ENCODE measurements at places on chromosomes 16 and 17.

GRCh38 chr16:7294020-7294419 is 38.6 kb upstream of the RBFOX1 start:
- DNase-seq = no peak

DNA sequence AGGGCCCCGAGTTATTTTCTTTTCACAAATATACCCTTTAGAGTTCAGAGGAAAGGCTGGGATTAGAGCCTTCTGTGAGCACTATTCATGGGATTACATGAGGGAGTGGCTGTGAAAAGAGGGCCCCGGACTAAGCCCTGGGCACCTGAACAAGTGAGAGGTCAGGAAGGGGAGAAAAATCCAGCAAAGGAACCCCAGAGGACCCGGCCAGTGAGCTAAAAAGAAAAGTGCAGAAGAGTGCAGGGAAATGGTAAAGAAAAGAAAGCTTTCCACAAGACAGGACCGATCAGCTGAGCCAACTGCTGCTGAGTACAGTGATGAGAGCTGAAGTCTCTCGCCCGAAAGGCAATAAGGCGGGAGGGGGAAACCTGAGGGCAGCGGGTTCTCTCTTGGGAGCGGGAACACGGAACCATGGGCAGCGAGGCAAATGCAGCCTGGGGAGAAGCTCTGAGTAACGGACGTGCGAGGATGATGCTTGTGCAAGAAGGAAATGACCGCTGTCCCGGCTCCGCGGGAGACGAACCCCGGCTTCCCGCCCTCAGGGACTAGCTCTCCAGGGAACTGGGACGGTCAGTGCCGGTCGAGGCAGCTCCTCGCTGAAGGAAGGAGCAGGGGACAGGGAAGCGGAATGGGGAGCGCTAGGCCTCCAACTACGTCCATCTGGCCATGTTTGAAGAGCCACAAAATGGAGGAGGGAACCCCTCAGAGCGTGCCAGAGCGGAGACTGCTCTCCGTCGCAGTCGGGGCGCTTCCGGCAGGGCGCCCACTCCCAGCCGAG is 665 bp upstream of the ALDH3A2 start:
- DNase-seq = peak; percentile 76

DNA sequence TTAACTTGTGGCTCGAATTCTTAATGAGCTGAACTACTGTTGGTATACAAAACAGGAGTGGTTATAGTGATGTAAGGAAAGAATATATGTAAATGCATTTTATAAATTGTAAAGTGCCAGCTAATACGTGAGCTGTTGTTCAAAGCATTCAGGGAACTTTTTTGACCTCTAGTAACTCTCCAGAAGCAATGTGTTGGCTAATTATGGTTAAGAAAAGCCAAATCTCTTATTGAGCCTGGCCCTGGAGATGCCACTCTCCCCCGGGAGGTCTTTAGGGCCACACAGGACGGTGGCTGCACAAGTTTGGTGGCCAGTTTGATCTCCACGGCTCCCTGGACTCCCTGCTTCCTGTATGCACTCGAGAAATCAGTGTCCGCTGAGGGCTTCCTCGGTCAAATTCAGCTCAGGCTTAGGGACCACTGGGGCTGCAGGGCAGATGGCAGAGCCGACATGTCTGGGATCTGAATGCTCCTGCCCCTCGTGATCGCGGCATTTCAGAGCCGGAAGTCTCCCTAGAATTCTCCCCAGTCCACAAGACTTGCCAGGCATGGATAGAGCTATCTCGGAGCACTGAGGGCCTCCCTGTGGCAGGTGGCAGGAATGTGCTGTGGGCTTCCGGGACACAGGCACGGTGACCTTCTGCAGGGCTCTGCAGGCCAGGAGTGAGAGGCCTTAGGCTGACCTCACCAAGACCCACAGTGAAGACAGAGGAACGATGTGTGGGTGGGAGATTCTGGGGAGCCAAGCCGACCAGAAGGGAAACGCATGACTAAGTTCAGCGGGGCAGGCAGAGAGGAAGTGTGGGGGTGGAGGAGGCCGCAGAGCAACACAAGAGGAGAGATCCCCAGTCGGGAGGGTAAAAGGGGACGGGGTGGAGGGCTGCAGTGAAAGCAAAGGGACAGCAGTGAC is 18.6 kb upstream of the PITPNM3 start:
- peak; percentile 37 for DNase-seq

GRCh38 chr17:36011201-36011600 is 6.6 kb downstream of the CCL23 start:
- DNase-seq = no peak

- no peak for DNase-seq
These were observed 73.6 kb downstream of the KLHDC4 start for GRCh38 chr16:87692176-87692575.

DNA sequence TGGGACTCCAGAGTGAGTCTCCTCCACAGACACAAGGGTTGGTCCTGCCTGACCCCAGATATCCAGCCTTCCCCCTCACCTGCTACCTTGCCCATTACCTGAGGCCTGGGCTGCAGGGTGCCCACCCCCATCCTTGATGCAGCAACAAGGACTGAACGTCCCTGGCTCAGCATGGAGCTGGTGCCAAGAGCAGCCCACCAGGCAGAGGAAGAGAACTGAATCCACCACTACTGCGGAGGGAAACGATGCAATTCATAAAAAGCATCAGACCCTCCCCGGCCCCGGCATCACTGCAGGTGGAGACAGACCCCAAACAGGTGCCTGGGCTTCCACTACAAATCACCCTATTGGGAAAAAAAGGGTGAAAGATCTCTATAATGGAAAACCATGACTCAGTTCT is 131.0 kb upstream of the TNRC6C start:
- DNase-seq = no peak

GRCh38 chr17:48597778-48598631 is 4.4 kb upstream of the HOXB5 start:
- DNase-seq = peak; percentile 91

DNA sequence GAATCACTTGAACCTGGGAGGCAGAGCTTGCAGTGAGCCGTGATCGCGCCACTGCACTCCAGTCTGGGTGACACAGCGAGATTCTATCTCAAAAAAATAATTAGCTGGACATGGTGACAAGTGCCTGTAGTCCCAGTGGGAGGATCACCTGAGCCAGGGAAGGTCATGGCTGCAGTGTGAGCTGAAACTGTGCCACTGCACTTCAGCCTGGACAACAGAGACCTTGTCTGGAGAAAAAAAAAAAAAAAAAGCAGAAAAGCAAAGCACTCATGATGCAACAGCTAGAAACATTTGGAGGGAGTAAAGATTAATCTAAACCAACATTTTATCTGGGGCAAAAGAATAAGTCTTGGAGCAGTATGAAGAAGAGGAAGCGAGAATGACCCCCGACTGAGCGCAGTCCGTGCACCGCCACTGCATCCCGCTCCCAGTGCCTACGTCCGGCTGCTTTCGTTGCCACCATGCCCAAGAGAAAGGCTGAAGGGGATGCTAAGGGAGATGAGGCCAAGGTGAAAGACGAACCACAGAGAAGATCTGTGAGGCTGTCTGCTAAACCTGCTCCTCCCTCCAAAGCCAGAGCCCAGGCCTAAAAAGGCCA is 8.2 kb downstream of the PRPSAP1 start:
- no peak for DNase-seq

DNA sequence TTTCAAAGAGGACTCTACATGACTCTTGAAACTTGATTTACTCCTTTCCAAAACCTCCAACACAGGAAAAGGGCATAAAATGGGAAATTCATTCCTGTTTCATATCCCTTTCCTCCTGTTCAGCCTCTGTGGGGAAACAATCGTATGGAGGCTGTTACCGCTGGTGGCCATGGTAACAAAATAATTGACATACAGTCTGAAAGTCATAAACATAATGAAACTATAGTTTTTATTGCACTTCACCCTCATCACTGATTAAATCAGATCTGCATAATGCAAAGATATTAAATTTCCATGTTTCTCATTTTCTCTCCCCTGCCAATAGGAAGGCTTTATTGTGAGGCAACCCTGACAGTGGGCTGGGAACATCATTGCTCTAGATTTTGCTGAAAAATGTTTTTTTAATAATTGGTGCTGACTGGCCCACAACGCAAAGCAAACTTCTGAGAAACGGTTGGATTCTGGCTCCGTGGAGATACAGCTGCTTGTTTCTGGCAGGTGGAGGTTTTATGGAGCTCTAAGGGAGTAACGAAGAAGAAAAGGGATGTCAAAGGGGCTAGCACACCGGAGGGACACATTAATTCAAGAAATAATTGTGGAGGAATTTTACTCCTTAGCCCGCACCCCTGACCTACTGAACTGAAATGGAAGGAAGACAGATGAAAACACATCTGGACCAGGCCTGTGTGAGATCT is 154.2 kb upstream of the SHISA6 start:
- no peak for DNase-seq

DNA sequence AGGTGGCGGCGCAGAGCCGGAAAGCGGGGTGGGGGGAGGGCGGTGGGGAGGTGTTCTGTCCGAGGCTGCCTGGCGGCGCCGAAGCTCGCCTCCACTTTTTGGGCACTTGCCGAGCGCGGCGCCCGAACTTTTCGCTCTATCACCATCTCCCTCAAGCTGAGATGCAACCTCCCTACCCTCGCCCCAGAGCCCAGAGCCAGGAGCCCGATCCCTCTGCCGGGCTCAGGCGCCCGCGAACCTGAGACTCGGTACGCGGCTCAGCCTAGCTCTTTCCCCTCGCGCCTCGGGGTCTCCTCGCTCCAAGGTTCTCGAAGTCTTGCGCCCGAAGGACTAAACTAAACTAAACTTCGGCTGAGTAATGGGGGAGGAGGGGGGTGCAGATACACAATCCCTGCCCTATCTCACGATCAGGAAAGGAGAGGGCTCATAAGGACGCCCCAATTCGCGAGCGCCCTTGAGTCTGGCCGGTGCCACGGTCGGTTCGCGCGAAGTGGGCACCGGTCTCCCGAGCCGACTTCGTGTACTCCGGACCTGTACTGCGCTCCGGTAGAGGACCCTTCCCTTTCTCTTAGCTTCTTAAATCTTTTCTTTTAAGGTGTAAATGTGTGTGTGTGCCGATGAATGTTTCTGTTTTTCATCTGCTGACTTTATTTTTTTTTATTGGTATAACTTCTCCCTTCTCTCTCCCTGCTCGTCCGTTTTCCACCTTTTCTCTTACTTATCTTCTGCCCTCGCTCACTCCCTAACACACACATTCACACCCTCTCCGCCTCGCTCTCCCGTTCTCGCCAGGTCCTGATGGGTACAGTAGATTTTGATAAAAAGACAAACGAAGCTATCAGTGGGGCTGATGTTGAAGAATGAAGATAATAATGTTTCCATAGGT is 1.9 kb upstream of the SALL1 start:
- peak; percentile 70 for DNase-seq

- DNase-seq = no peak
These were observed 1.9 kb upstream of the GAA start for GRCh38 chr17:80099291-80100034.

- DNase-seq = no peak
These were observed 98.5 kb downstream of the PGS1 start for GRCh38 chr17:78476973-78477372.

- DNase-seq = no peak
These were observed 870.2 kb upstream of the GOT2 start for GRCh38 chr16:59604354-59604753.

DNA sequence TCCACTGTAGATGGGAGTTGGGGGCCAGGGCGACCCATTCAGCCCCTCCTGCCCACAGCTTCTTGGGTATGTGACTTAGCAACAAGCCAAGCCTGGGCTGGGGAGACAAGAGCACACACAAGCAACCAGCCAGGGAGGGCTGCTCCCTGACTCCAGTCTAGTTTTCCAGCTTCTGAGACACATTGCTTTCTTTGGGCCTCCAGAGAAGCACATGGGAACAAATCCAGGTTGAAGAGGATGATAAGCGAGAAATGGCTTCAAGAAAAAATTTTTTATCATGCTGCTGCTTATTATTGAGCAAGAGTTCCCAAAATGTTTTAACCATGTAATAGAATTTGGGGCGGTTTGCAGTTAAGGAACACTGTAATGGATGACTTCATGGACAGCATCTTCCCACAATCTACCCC is 173.7 kb downstream of the SOX9 start:
- no peak for DNase-seq

GRCh38 chr17:70080541-70081347 is 5.7 kb downstream of the KCNJ16 start:
- DNase-seq = peak; percentile 76

GRCh38 chr16:13939821-13940220 is 19.9 kb downstream of the ERCC4 start:
- DNase-seq = no peak

DNA sequence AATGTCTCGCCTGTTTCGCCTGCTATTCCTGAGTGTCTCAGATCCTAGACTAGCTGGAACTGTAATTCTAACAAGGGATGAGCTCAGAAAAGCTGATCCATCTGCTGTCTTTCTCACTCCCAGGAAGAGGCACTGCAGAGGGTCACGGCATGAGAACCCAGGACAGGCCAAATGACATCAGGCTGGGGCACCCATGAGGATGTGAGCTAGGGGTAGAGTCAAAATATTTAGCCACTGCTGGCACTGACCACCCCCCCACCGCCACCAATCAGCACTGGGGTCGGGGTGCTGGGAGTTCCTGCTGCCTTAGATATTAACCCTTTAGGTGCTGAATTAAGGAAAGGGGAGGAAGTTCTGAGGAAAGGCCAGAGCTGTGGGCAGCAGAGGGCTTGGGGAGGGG is 112.4 kb downstream of the IRX3 start:
- DNase-seq = no peak

GRCh38 chr17:9179602-9180001 is 158.3 kb downstream of the NTN1 start:
- no peak for DNase-seq

DNA sequence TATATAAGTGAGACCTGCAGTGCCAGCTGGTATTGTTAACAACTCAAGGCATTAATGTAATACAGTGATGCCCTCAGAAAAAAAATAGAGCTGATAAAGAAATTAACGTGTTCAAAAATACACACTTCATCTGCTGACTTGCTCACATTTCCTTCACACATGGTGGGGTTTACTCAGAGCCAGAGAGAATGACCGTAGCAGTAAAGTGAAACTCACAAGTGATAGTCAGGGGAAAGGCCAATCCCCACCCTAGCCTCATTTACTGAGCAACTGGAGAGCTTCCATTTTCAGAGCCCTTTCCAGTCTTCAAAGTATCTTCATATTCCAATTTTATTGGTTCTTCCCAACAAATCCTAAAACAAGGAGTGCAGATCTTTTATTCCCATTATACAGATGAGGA is 74.0 kb upstream of the HLF start:
- DNase-seq = no peak

DNA sequence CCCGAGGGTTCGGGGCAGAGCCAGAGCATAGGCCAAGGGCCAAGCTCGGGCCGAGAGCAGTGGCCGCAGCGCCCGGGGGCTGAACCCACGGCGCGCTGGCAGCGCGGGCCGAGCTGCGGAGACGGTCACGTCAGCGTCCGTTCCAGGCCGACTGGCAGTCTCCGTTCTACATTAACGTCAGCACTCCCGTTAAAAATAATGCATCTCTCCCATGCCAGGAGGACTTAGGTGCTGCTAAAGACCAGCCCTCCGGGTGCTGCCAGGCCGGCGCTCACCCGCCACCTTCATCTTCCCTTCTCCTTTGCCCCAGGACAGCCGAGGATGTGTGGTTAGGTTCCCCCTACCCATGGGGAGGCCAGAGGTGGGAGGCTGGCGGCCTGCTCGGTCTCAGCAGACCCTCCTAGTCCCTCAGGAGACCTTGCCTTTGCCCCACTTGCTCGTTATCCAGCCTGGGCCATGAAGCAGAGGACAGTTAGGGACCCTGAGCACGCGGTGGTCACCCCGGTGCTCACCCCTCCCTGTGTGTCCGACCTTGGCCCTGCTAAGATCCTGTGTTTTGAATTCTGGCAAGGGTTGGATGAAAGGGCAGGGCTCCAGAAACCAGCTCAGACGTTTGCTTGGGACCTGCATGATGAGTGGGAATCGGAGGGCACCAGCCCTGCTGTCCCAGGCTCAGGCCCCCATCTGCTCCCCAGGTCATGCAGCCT is 572 bp downstream of the MPG start:
- DNase-seq = peak; percentile 46

- no peak for DNase-seq
These were observed 23.7 kb upstream of the PHF12 start for GRCh38 chr17:28975031-28975430.

GRCh38 chr17:73815474-73815873 is 171.2 kb upstream of the SDK2 start:
- DNase-seq = no peak
